ENCODE measurements at places on chromosomes 12 and 14.

DNA sequence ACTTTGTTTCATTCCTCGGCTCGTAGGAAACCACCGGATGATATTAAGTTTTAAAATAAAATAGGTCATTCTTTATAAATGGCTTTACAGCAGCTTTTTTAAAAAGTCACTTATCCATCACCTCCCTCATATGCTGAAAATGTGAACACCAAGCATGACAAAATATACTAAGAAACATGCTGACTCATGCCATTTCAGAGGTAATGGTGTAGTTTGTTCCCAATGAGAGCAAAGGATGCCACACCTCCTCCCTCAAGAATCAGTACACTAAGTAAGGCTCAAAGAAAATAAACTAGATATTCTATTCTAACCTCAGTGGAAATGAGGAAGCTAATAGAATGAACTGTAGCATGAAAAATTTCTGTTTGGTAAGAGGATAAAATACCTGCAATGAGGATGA, 5.5 kb upstream of the DIO2 start:
- no peaks in the 10 kb centered on the region for H3K27me3 ChIP-seq
- no peaks in the 10 kb centered on the region for H3K36me3 ChIP-seq
- H3K27ac ChIP-seq = no peak overlapping the region
- H3K4me3 ChIP-seq = no peak overlapping the region

- no peak overlapping the region for H3K27ac ChIP-seq
- no peak for DNase-seq
- H3K27me3 ChIP-seq = no peaks in the 10 kb centered on the region
- H3K4me1 ChIP-seq = no peaks in the 10 kb centered on the region
Measured at GRCh38 chr14:105281371-105282097, 19.3 kb downstream of the BRF1 start.

GRCh38 chr12:94208622-94208966, 60.2 kb downstream of the PLXNC1 start:
- DNase-seq = no peak
- H3K27me3 ChIP-seq = peaks cover 7% of the 10 kb centered on the region
- H3K4me1 ChIP-seq = no peaks in the 10 kb centered on the region

- H3K36me3 ChIP-seq = peaks cover 3% of the 10 kb centered on the region
- no peak for DNase-seq
Measured at GRCh38 chr14:56592746-56593544, 13.3 kb downstream of the TMEM260 start.

GRCh38 chr14:24240110-24240918, 2.1 kb downstream of the TINF2 start:
- peaks cover 44% of the 10 kb centered on the region for H3K4me1 ChIP-seq
- DNase-seq = no peak
- H3K4me3 ChIP-seq = peak overlapping the region; percentile 60
- peaks cover 25% of the 10 kb centered on the region for H3K36me3 ChIP-seq
- H3K27me3 ChIP-seq = no peaks in the 10 kb centered on the region
- no peak overlapping the region for H3K27ac ChIP-seq

GRCh38 chr14:102686196-102686801, 91.0 kb upstream of the TRAF3 start:
- peaks cover 5% of the 10 kb centered on the region for H3K36me3 ChIP-seq
- DNase-seq = no peak
- H3K27me3 ChIP-seq = no peaks in the 10 kb centered on the region

DNA sequence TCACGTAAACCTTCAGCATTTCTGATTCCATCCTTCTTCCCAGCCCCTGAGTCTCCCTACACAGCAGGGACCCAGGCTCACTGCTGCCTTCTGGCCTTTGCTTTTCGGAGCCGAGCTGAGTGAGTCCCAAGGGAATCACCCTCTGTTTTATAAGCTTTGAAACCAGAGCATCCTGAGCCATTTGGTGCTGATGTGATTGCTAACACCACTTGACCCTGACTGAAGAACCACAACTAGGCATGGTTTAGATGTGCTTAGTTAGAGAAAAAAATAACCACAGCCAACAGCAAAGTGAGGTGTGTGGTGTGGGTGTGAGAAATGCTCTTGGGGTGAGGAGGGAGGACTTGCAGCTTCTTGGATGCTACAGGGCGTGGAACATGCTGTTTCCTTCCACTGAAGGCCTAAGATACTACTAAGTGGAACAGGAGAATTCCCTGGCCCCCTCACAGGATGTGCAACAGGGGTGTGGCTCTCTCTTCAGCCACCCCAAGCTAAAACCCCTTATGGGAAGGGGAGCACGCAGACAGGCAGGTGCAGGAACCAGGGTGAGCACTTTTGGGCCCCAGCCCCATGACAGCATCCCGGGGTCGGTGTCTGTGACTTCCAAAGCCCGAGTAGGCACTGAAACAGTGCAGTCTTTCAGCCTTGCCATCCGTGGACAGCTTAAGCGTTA, at the start of gene TC2N:
Gene TC2N (minus strand): TSS at position 221 of the 673 bp plus-strand sequence. CDS start 53,767 bp downstream, outside the sequence.
- no peak for DNase-seq
- peaks cover under 1% of the 10 kb centered on the region for H3K27me3 ChIP-seq
- peaks cover 3% of the 10 kb centered on the region for H3K4me1 ChIP-seq
- no peaks in the 10 kb centered on the region for H3K36me3 ChIP-seq
- H3K27ac ChIP-seq = no peak within 1 kb of the TSS
- H3K4me3 ChIP-seq = no peak within 1 kb of the TSS

DNA sequence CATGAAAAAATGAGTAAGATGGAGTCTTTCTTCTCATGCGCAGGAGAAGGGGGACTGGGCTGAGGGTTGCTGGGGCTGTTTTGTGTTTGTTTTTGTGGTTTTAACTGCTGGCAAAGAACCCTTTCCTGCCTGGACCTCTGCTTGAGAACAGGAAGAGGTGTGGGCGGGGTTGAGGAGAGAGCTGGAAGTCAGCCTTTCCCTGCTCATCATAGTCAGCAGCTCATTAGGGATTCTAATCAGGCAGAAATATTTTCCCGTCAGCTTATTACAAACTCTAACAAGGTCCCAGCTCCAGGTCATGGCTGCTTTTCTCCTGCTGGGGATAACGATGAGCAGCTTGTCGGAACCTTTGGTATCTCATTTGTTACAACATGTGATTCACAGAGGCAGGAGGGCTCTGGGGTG, 185.0 kb upstream of the NRXN3 start:
- H3K4me1 ChIP-seq = no peaks in the 10 kb centered on the region
- DNase-seq = no peak
- no peak overlapping the region for H3K27ac ChIP-seq
- H3K4me3 ChIP-seq = no peak overlapping the region
- H3K27me3 ChIP-seq = peaks cover 5% of the 10 kb centered on the region

DNA sequence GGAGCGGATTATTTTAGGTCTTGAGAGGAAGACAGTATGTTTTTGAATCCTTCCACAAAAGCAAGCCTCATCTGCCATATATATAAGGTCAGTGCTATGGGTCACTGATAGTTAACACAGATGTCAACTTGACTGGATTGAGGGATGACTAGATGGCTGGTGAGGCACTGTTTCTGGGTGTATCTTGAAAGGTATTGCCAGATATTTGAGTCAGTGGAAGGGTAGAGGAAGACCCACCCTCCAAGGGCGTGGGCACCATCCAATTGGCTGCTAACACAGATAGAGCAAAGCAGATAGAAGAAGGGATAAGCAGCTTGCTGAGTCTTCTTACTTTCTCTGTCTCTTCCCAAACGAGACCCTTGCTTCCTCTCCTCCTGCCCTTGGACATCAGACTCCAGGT, 185.0 kb upstream of the BTG1 start:
- no peaks in the 10 kb centered on the region for H3K4me1 ChIP-seq
- no peaks in the 10 kb centered on the region for H3K36me3 ChIP-seq
- no peak overlapping the region for H3K27ac ChIP-seq

DNA sequence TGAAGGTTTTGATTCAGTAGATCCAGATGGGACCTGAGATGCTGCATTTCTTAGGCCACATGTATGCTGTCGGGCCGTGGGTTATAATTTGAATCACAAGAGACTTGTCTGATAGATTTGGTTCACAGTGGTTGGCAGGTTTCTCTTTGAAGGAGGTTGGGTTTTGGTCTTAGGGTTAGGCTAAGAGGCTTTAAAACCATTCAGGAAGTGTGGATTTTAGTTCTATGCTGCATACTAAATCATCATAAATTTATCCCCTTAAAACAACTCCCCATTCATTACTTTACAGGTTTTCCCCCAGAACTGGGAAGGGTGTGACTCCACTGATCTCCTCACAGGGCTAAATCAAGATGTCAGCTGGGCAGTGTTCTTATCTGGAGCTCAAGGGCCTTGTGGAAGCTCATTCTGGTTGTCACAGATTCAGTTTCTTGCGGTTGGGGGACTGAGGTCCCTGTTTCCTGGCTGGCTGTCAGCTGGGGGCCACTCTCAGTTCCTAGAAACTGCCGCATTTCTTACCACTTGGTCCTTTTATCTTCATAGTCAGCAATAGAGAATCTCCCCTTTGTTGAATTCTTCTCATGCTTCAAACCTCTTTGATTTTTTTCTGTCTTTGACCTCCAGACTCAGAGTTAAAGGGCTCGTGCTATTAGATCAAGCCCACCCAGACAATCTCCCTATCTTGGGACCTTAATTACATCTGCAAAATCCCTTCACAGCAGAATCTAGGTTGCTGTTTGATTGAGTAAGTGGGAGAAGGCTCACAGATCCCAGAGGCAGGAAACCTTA, 20.6 kb upstream of the PCNX1 start:
- H3K36me3 ChIP-seq = no peaks in the 10 kb centered on the region
- H3K27ac ChIP-seq = no peak overlapping the region
- DNase-seq = no peak
- H3K27me3 ChIP-seq = no peaks in the 10 kb centered on the region

- peaks cover 18% of the 10 kb centered on the region for H3K4me1 ChIP-seq
- H3K27me3 ChIP-seq = no peaks in the 10 kb centered on the region
- no peaks in the 10 kb centered on the region for H3K36me3 ChIP-seq
- peak overlapping the region; percentile 98 for H3K4me3 ChIP-seq
Measured at GRCh38 chr12:120529641-120530417, 871 bp upstream of the COQ5 start.

DNA sequence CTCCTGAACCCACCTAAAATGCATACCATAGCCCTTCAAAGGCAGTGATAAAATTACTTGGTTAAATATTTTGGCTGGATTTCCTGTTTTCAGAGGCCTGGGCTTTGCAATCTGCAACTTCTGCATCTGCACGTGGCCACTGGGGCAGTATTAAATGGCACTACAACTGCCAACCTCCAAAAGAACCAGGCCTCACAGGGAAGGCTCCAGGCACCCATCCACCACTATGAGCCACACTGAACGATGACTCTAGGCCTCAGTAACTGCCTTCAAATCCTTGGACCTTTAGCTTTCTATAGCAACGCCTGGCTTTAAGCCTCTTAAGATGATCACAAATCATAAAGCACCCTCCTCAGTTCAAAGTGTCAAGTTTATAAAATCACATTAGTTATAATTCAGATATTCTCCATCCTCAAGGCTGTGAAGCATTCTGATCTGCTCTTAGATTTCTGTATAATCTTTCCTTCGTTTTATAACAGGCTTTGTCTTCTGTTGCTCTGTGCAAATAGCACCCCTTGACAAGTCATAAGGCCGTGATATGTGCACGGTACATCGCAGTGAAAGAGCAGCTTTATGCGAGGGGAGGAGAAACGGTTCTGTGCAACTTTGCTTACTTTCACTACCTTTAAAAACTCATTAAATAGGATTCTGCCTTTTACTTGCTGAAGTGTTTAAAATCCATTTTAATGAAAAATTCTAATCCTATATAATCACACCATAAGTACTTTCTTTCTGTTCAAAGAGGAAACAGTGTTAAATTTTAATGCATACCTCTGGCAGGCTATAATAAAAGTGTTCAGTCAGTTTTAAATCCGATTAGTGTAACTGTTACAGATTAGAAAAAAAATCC, 196.4 kb upstream of the G2E3 start:
- H3K4me3 ChIP-seq = no peak overlapping the region
- H3K27ac ChIP-seq = no peak overlapping the region
- DNase-seq = no peak
- no peaks in the 10 kb centered on the region for H3K4me1 ChIP-seq

DNA sequence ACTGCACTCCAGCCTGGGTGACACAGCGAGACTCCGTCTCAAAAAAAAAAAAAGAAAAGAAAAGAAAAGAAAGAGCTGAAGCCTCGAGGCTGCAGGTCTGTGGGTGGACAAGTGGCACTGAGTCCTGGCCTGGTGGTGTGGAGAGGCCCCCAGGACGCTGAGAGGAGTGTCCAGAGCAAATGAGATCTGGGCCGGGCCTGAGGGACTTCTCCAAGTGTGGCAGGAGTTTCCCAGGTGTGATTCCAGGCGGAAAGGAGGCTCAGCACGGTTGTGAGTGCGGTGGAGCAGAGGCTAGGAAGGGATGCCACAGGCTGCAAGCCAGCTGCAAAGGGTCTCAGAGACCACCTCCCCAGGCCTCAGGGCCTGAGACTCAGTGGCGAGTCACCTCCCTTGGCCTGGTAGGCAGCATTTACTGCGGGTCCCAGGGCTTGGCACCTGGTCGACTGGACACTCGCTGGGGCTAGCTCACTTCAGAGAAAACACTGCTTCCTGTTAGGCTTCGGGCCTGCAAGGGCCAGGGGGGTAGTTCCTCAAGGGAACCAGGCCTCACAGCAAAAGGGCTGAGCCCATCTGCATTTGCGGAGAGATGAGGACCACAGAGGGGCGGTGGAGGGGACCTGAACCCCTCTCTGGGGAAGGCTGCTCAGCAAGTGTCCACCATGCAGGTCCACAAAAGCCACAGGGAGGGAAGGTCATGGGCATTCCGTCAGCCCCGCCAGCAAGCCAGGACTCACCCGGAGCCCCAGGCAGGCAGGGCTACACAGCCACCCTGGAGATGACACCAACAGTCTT, 11.7 kb downstream of the TTC7B start:
- no peak for DNase-seq
- H3K36me3 ChIP-seq = no peaks in the 10 kb centered on the region
- H3K27ac ChIP-seq = no peak overlapping the region
- peaks cover 15% of the 10 kb centered on the region for H3K4me1 ChIP-seq
- no peak overlapping the region for H3K4me3 ChIP-seq

All from keratinocyte (primary cell).